ENCODE measurements at places on chromosomes 4 and X.

- no peak for DNase-seq
Measured at GRCh38 chrX:129798888-129799287, 19.1 kb downstream of the SASH3 start.

DNA sequence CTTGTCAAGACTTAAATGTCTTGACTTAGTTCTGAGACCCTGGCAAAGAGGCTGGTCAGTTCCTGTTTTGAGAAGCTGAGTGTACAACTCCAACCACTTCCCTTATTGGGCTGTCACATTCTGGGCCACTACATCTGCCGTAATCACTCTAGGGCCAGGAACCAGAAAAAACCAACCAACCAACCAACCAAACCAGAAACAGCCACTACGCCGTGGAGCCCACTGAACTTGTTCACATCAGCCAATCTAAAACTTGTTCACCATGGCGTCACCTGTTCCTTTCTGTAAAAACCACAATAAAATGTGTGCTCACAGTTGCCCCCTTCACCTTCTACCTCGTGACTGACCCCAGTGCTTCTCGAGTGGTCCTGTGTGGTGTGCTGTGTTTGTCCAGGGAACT, 107.3 kb downstream of the JADE1 start:
- no peak for DNase-seq

DNA sequence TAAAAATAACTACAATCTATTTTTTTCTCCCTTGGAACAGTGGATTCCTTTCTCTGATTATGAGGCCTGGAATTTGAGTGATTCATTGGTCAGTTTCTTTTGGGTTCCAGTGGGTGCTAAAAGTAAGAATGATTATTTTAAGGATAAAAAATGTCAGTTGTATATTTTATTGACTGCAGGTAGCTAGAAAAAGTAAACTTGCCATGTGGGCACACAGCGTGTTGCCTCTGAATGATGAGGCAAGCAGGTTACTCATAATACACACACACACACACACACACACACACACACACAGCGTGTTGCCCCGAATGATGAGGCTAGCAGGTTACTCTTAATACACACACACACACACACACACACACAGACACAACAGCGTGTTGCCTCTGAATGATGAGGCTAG, 13.8 kb downstream of the GALNT7 start:
- DNase-seq, result no peak

GRCh38 chr4:87559090-87559837, 30.1 kb upstream of the SPARCL1 start:
- DNase-seq, result no peak

GRCh38 chr4:3355266-3355748, 62.5 kb downstream of the RGS12 start:
- DNase-seq, result no peak

DNA sequence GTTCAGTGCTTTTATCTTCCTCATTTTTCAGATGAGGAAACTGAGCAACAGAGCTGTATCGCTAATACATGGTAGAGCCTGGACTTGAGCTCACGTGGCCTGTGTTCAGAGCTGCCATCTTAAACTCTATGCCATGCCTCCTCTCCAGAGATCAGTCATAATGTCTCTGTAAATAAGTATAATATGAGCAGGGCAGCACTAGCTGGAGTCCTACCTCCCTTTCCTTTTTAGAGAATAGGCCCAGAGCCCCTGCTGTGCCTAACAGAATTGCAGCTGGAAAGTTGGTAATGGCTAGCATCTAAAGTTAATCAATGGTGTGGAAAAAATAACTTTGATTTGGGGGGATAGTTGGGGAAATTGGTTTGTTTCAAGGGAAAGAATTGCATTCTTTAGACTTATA, 20.4 kb downstream of the CASP6 start:
- DNase-seq, result no peak

DNA sequence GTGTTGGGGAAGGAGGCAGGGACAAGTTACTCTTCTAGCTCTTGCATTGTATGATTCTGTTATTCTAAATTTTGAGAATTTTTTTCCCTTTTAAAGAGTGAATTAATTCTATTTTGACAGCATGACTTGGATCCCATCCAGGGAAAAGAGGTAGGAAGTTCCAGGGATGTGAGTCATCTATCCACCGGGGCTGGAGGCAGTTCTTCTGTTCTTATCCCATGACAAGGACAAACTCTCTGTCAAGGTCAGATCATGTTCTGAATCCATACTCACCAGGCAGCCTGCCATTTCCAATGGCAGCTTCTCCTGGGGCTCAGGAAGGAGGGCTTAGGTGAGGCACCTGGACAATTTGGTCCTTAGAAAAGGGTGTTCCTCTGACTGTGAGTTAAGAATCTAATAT, 132.0 kb upstream of the MED14 start:
- DNase-seq, result no peak

- DNase-seq, result peak; percentile 20
Measured at GRCh38 chr4:6381571-6382123, 90.8 kb downstream of the PPP2R2C start.

DNA sequence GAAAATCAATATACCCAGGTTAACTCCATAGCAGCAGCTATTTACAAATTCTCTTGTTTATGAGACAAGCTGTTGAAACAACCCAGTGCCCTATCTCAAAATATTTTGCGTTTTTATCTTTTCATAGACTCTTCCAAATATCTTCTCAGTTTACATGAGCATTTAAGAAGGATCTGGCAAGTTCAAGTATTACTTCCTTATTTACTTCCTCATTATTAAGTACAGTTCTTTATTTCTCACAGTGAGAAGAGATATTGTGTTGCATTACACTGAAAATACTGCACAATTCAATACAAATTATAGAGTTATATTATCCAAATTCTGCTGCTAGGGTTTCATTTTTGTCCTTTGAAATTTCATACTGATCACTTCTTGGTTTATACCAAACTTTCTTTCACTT, 43.6 kb upstream of the UCP1 start:
- DNase-seq, result no peak

DNA sequence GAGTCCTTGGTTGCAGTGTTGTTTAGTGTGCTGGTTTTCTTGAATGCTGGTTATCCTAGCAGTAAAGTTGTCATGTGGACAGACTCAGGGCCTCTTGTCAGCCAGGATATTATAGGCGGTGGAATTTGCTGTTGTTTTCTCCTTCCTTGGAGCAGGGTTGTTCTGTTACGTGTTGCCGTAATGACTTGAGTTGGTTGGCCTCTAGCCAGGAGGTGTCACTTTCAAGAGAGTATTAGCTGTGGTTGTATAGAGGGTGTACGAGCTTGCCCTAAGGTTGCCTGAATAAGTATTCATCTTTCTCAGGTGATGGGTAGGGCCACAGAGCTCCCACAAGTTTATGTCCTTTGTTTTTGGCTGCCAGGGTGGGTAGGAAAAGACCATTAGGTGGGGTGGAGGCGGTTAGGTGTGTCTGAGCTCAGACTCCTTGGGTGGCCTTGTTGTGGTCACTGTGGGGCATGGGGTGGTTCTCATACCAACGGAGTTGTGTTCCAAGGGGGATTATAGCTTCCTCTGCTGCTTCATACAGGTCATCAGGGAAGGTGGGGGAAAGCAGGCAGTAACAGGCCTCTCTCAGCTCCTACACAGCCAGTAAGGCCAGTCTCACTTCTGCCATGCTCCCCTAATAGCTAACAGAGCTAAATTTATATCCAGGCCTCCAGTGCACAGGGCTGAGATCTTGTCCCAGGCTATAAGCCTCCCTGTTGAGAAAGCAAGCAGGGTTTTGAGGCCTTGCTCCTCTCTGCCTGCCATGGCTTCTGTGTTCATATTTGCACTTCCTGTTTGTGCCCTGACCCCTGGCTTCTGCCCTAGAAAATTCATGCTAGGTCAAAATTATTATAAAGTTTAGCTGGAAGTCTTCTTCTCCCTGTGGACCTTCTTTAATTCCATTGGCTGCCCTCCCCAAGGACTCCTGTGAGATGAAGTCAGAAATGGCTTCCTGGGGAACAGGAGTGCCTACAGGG, 594.7 kb downstream of the RAPGEF2 start:
- DNase-seq, result no peak

- no peak for DNase-seq
Measured at GRCh38 chrX:150736475-150736874, 43.3 kb downstream of the MTMR1 start.

DNA sequence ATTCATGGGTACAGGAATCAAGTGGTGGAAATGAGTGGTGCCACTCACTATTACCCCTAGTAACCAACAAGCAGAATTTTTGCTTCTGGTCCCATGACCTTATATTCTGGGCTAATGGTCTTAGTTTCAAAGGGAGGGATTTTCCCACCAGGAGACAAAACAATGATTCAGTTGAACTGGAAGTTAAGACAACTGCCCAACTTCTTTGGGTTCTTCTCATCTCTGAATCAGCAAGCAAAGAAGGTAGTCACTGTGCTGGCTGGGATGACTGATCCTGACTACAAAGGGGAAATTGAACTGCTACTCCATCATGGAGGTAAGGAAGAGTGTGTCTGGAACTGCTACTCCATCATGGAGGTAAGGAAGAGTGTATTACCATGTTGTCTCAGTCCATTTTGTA, 87.2 kb downstream of the IL13RA2 start:
- no peak for DNase-seq

DNA sequence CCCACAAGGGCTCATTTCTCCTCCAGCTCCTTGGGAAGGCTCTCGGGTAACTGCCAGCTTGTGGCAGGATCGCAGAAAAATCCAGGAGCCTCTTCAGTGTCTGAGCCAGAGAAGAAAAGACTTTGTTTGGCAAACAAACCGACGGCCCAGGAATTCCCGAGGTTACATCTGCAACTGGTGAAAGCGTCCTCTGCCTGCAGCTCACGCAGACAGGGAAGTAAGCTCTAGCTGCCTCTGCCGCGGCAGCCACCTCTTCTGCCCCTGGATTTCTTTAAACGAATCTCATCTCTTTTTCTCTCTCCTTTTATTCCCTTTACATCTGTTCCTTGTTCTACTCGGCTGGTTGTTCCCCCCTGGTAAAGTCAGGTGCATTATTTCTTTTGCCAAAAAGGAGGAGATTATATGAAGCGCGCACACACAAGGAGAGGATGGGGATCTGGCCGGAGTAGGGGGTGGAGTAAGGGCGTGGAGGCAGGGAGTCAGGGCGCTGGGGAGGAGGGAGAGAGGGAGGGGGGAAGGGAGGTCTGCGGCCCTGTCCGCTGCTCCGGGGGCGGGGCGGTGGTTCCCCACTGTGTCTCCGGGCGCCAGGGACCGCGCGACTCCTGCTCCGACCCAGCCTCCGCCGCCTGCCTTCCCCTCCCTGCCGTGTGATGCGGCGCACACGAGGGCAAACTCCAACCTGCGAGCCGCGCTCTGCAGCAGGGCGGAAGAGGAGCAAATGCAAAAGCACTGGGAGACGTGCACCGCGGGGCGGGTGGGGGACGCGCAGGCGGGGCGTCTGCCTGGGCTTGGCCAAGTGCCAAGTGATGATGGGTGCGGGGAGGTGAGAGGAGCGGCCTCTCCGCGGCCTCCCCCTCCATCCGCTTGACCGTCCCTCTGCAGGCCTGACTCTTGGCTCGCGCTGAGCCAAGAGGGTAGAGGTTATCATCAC, at the start of gene DCHS2:
Gene DCHS2 (minus strand): TSS at position 459 of the 931 bp plus-strand sequence. CDS start 444 bp downstream, at position 15.
- DNase-seq, result peak; percentile 37

DNA sequence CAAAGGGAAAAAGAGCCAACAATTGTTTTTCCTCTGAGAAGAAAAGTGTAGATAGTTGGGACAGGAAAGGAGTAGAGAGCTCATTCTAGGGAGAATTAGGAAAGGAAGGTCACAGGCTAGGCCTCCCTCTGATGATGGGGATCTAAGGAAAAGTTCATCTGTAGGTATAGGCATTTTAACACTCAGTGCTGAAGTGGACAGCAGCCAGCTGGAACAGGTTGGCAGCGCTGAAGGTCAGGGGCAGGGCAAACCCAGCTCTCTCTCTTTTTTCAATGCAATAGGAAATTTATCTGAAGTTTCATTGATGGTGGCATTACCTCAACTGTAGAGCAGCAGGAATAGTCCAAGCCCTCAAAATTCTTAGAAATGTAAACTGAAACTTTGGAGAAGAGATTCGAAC, 98.5 kb upstream of the ETNPPL start:
- DNase-seq, result no peak

GRCh38 chrX:73214426-73215094, at the start of gene NAP1L2:
TSS of gene NAP1L2 (minus strand) at chrX:73214851. CDS start at chrX:73214492, 359 bp downstream.
- DNase-seq, result peak; percentile 46

- no peak for DNase-seq
Measured at GRCh38 chr4:87423317-87424098, 1.1 kb downstream of the NUDT9 start.

DNA sequence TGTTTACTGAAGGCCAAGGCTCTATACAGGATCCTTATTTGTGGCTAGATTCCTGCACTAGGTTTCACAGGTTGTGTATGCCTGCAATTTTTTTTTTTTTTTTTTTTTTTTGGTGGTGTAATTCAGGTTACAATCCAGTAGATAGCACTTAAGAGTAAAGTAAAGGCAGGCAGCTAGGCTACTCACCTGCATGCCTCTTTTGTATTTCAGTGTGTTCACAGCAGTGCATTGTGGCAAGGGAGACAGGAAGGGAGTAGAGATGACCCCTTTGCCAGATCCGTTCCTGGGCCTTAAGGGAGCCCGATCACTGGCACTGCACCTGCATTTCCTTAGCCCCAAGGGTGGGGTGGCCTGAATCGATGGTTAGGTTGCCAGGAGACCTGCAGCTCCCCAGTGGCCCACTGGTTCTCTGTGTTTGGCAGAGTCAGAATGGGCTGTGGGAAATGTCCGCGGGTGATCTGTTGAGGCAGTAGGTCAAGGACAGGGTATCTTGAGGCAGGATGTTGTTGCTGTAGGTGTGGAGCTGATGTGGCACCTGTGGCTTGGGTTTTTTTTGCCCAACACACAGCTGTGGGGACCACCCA, 374.9 kb upstream of the AADAT start:
- DNase-seq, result no peak

DNA sequence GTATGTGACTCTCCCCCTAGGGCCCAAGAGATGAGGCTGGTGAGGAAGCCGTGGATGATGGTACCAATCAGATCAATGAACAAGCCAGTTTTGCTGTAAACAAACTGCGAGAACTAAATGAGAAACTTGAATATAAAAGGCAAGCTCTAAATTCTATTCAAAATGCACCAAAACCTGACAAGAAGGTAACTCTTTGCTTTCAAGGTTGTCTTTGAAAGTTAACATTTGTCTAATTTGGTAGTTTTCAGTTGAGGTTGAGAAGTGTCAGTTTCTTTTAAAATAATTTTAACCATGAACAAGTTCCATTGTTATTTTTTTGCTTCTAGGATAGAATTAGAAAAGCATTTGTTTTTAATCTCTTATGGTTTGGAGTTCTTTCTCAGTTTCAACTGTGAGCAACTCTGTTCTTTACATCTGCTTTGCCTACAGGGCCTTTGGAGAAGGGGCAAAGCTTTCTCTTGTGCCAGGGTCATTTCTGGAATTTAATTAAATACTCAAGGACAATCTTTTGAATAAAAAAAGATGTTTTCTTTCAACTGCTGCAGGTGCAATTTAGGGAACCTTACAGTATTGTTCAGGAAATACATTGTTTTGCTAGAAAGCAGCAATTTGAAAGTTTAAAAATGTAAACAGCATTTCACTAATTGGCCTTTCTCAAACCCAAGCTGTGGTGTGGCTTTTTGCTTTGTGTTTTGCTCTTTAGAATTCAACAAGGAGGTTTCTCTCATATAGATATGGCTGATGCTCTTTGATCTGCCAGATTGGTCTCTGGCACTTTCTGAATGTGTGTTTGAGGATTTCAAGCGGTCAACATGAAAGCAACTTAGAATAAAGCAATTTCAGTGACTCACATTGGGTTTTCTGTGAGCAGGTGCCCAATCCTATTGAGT, 62.9 kb downstream of the LRP2BP start:
- no peak for DNase-seq

GRCh38 chrX:139811942-139812629, 104.1 kb upstream of the MCF2 start:
- DNase-seq, result no peak

All from psoas muscle (tissue), 8 donors.